ENCODE measurements at places on chromosomes 6 and 20.

DNA sequence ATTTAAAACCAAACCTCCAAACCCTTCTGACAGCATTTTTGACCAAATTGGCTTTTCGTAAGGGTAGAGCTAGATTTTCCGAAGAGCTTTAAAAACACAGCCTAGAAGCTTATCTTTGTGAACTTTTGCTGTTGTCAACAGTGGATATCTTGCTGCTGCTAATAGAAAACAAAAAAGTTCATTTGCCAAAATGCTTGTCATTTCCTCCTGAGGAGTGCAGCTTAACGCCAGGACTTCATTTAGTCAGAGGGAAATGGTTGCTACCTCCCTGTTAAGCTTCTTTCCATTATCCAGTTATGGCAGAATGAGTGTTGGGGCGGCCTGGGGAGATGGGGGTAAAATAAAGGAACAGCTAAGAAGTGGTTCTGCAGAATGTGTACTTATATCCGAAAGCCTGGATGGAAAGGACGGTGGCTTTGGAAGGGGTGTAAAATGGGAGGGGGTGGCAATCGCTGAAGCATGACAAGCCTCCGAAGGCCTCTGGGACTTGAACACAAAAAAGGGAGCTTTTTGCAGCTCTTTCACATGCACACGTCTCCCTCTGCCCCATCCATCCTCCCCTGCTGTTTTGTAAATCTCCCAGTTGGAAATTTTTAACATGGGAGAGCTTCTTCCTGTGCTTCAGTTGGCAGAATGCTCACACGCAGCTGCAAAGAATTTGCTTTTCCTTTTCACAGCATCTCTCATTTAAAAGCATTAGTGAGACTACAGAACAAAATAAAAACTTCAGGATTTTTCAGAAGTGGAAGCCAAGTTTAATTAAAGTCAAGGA, 22.5 kb downstream of the JARID2 start:
- DNase-seq = no peak

- no peak for DNase-seq
These were observed 23.5 kb downstream of the PTCHD4 start for GRCh38 chr6:48087448-48087847.

GRCh38 chr20:58646703-58647102, 4.4 kb upstream of the STX16 start:
- no peak for DNase-seq

DNA sequence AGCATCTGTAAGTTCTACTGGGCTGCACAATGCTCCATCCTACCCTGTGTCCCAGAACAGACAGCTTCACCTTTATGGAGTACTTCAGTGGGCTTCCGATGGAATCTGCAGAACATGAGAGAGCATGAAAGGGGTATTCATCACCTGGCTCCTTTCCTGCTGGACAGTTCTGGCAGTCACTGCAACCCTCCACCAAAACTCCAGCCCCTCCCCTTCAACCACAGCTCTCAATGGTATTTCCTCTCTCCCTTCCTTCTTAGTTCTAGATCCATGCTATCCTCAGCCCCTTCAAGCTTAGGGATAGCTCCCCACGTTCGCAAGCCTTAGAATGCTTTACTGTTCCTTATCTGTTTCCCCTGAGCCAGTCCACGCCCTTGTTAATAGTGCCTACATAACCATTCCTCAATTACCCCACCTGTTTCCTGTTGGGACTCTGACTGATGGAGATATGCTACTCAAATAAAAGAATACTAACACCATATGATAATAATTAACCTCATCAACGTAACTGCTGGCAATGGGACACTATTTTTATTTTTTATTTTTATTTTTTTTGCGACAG, 26.8 kb downstream of the TRAM2 start:
- DNase-seq = no peak

- DNase-seq = no peak
These were observed 10.9 kb downstream of the FOXC1 start for GRCh38 chr6:1620504-1621069.

GRCh38 chr20:50690650-50691572, at the start of gene RIPOR3:
Gene RIPOR3, minus strand, starts transcription at chr20:50691542. Its CDS starts 414 bp downstream, at chr20:50691128.
- no peak for DNase-seq

GRCh38 chr6:45075246-45075645, 252.9 kb upstream of the RUNX2 start:
- no peak for DNase-seq

DNA sequence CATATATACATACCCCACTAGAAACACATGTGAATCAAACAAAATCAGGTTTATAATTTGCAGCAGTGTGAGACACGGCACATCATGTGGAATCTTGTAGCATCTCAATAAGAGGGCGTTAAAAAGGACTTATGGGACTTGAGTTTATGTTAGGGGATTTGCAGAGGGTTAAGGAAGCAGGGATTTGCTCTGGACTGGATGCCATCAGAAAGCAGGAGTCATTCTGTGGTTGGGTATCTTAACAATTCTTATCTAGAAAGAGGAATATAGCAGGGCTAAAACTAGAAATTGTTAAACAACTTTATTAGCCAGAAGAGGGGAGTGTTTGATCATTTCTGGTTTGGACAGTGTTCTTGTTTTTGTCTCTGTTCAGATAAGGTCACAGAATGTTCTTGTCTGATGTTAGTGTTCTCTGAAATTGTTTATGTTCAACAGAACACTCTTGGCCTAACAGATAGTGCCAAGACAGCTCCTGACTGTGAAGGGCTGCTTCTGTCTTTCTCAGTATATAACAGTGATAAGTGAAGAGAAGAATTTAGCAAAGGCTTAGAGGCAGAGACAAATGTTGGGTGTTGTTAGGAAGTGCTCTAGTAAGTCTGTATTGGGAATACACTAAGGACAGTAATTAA, 39.2 kb downstream of the LIN28B start:
- DNase-seq = no peak

- no peak for DNase-seq
These were observed 9.7 kb upstream of the FBXL4 start for GRCh38 chr6:98957450-98957849.

DNA sequence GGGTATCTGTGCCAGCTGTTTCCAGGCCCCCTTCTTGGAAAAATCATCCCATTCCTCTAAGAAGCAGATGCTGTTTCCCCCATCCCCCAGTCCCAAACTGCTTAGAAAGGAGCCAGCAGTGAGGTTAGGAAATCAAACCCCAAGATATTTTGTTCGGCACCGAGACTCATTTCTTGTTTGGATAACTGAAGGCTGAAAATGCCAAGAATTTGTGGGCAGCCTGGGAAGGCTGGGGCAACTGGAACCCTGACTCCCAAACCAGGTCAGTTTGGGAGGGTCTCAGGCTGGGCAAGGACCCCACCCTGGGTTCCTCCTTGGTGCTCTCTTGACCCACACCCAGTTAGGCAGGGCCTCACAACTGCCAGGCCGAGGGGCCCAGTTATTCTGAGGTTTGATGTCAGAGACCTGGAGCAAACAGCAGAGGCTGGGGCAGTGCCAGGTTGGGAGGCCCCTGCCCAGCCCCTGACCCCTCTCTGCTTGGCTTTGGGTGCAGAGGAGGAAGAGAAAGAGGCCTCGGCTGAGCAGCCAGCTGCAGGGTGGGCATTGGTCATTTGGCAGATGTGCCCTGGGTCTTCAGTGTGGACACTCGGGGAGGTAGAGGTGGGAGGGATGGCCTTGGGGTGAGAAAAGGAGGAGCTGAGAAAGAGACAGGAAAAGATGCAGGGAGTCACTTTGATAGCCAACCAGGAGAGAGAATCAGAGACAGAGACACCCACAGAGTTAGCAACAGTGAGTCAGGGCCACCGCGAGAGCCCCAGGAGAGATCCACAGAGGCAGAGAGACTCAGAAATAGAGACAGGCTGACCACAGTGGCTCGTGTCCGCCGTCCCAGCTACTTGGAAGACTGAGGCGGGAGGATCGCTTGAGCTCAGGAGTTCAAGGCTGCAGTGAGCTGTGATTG, 5.0 kb downstream of the ANGPT4 start:
- DNase-seq = no peak

- DNase-seq = peak; percentile 15
These were observed 443.5 kb downstream of the PREX1 start for GRCh38 chr20:48384147-48384818.

DNA sequence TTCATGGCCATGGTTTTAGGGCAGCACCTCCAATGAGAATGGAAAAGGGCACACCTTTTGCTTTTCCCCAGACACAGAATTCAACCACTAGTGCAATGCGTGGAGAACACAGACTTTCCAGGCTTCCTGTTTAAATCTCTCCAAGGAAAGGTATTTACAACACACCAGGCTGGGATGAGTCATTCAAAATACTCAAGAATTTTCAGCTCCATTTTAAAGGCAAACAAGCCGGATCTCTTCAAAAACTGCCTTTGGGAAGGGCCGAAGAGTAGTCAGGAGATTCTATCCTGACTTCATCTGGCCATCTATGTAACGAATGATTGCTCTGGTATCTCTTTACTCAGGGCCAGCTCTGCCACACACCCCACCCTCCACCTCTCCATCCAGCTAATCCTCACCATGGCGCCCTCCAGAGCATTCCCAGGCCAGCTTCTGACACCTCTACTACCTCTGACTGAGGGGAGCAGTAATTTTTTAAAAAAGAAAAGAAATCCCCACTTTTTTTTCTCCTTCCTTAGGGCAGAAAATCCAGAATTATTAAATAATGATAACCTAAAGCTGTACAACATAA, 254.6 kb downstream of the LY86 start:
- DNase-seq = no peak

DNA sequence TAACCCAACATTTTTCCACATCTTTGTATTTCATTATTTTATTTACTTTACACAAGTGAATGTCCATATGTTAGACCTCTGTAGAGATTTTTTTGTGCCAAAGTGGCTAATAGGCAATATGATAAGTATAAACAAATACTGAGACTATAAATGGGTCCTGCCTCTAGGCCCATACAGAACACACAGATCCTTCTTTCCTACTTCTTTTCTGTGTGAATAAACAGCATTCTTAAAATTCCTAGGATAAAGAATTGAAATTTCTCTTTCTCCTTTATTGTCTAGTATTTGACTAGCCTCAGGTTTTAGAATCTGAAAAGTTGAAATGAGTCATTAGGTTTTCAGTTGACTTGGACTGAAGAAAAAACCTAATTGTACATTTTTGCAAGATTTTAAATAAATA, 46.3 kb upstream of the HS3ST5 start:
- no peak for DNase-seq

DNA sequence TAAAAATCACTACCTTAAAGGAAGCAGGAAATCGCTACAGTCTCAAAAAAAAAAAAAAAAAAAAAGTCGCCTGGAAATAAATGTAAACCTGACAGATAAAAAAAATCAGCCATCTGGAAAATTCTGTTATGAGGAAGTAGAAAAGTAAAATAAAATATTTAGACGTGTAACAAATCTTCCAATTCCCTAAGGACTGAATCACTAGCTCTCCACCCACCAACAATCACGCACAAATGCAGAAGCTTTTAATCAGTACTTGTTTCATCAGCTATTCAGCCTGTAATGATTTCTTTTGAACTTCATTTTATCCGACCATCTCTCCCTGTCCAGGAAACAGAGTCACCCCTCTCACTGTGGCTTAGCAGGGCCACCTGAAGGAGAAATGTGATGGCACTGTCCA, 59.0 kb downstream of the SLC23A2 start:
- no peak for DNase-seq

GRCh38 chr6:39140556-39141167, 25.7 kb upstream of the SAYSD1 start:
- no peak for DNase-seq

DNA sequence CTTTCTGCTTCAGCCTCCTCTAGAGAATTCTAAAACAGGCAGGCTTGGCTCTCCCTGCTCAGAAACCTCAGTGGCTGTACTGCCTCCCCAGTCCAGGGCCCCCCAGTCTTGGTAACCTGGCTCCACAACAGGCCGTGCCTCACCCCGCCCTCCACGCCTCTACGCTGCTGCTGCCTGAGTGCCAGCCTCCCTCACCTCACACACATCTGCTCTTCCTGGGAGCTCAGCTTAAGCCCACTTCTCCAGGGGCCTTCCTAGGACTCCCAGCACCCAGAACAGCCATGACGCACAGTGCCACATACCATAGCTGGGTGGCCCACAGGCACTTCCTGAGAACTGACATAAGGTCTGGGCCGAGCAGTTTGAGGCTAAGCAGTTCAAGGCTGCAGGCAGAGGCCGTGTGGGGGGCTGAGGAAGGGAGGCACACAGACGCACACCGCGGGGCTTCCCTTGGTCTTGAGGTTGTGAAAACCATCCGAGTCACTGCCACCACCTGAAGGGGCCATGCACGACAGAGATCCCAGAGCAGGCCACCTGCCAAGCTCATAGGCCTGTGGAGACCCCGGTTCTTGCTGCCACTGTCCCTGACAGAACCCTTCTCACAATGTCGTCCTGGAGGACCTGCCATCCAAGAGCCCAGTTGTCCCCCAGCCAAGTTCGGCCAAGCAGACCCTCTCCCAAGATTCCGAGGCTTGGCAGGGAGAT, 42.6 kb downstream of the DSTN start:
- no peak for DNase-seq

DNA sequence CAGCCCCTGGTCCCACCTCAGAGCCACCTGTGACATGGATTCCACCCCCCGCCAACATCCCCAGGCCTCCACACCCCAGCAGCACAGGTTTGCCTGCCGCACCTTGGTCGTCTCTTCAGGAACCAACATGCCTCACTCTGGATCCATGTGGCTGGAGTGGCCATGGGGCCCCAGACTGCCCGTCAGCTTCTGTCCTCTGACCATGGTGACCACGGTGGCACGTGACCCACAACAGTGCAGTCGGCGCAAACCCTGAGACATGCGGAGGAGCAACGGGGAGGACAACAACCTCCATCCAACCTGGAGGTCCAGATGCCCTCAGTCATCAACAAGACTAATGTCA, 85.6 kb downstream of the ANKRD60 start:
- DNase-seq = no peak

- DNase-seq = no peak
These were observed 22.7 kb upstream of the MAPRE1 start for GRCh38 chr20:32796981-32797451.

DNA sequence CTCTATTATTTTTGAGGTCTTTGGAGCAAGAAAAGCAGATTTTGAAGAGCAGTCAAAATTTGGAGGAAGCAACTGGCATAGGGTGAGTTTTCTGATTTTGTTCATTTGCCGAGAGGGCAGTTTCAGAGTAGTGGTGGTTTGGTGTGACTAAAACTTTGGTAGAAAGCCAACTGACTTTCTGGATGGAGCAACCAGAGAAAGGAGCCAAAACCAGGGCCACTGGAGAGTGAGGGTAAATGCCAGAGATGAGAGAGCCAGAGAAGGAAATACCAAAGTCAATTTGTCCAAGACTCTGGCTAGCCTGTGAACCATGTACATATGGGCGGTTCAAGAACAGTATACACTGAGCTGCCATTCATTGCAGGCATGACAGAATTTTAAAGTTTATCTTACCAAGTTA, 40.5 kb upstream of the ZBTB24 start:
- DNase-seq = no peak

DNA sequence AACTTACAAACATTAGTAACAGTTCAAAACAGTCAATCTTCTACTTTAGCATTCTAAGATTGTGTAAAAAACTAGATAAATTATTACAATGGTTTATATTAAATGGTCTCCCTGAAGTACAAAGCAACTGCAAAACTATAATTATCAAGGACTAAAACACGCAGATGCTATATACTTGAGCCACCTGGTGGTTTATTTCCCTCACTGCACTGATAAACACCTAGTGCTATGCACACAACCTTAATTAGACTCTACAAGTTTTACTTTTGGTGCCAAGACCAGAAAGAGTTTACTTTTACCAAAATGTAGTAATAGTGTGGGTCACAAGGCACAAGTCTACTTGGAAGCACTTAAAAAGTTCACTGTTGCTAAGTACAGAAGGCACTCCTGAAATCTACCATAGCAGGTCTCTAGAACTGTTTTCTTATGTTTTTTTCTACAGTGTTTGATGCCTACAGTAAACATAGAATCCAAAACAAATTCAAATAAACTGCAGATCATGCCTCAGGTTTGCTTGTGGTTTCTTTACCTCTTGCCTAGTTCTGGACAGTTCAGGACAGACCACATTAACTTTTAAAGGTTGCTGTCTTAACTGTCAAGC, 49.2 kb downstream of the GMDS start:
- DNase-seq = peak; percentile 27

Data from memory B cell (primary cell).